ENCODE measurements at places on chromosomes 2 and 18. TPM values are rescaled to one million over a fixed set of nuclear protein-coding genes. Genes with fewer than 3 reads are reported as not detected.

COL6A3 gene
- total RNA-seq, result 2.1 TPM

ALPP gene
- not detected for total RNA-seq

MAP3K19 gene
- total RNA-seq, result not detected

ANKRD30B gene
- total RNA-seq, result not detected

ANKRD23 gene
- 19.4 TPM for total RNA-seq

IL18RAP gene
- total RNA-seq, result 4.2 TPM

ZNF892 gene
- 4.7 TPM for total RNA-seq

PLGLB2 gene
- 3.3 TPM for total RNA-seq

SP100 gene
- 226 TPM for total RNA-seq

SERPINB10 gene
- not detected for total RNA-seq

ARHGEF33 gene
- not detected for total RNA-seq

LYG2 gene
- total RNA-seq, result not detected

UGT1A3 gene
- total RNA-seq, result not detected

SPDYA gene
- 4.5 TPM for total RNA-seq

GPR17 gene
- not detected for total RNA-seq

RMND5A gene
- total RNA-seq, result 37.1 TPM

FBXO41 gene
- 9.8 TPM for total RNA-seq

SNTG2 gene
- total RNA-seq, result 1.3 TPM

ANKRD36 gene
- total RNA-seq, result 70.9 TPM

PLEK gene
- 9.1 TPM for total RNA-seq

GPBAR1 gene
- 1.0 TPM for total RNA-seq

MEP1B gene
- total RNA-seq, result not detected

CGREF1 gene
- total RNA-seq, result 0.47 TPM

RAB27B gene
- total RNA-seq, result 3.1 TPM

ESPNL gene
- 0.41 TPM for total RNA-seq

SERPINB3 gene
- not detected for total RNA-seq

PCARE gene
- not detected for total RNA-seq

CAVIN2 gene
- not detected for total RNA-seq

NOL4 gene
- total RNA-seq, result not detected

GALNT13 gene
- 0.79 TPM for total RNA-seq

SP140 gene
- total RNA-seq, result 70.8 TPM

LHCGR gene
- total RNA-seq, result not detected

SERPINB13 gene
- total RNA-seq, result not detected

OSGEPL1 gene
- total RNA-seq, result 19.1 TPM

ORC4 gene
- 60.1 TPM for total RNA-seq

FSHR gene
- total RNA-seq, result not detected

LRP1B gene
- total RNA-seq, result not detected

SMARCAL1 gene
- total RNA-seq, result 26.1 TPM

POU3F3 gene
- total RNA-seq, result not detected

ECEL1 gene
- total RNA-seq, result not detected

TMEM169 gene
- total RNA-seq, result 5.1 TPM

TMEM131 gene
- 47.6 TPM for total RNA-seq

ANKRD30BL gene
- not detected for total RNA-seq

HOXD13 gene
- total RNA-seq, result not detected

CAPN14 gene
- total RNA-seq, result 0.53 TPM

KCNK3 gene
- total RNA-seq, result not detected

KLHL29 gene
- 2.4 TPM for total RNA-seq

LMAN2L gene
- total RNA-seq, result 12.6 TPM
